ENCODE measurements at places on chromosomes 3 and 15.

DNA sequence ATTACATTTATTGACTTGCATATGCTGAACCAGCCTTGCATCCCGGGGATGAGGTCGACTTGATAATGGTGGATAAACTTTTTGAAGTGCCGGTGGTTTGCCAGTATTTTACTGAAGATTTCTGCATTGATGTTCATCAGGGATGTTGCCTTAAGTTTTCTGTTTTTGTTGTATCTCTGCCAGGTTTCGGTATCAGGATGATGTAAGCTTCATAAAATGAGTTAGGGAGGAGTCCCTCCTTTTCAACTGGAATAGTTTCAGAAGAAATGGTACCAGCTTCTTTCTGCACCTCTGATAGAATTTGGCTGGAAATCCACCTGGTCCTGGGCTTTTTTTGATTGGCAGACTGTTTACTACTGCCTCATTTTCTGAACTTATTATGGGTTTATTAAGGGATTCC is 250.8 kb downstream of the TBC1D5 start:
- DNase-seq: no peak

- no peak for DNase-seq
Observed at GRCh38 chr15:74994685-74995084, 678 bp upstream of the SCAMP5 start.

DNA sequence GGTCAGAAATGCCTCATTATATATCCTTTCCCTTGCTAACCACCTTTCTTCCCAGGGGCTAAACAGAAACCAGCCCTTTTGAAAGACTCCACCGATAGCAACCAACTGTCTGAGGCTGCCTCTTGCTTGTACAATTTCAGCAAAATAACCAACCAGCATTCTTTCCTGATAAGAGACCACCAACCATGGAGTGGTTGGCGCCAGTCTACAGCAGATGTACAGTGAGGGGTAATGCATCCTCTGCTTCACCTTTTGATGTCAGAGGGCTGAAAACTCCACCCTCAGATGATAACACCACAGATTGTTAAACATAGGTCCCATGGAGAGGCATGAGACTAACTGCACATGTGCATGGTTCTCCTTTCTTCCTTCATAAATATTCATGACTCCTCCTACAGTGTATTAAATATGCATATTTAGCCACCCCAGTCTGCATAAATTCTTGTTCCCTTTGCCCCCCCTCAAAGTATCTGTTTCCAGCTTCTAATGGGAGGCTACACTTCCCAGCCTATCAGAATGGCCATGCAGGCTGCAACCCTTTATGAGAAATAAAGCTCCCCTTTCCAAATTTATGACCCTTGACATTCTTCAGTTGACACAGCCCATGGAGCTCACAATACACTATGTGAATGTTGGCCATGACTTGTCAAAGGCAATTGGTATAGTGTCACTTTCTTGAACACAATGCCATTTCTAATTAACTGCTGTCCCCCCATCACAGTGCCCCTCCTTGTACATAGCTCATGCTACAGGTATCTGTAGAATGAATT is 48.3 kb downstream of the GABRB3 start:
- no peak for DNase-seq

DNA sequence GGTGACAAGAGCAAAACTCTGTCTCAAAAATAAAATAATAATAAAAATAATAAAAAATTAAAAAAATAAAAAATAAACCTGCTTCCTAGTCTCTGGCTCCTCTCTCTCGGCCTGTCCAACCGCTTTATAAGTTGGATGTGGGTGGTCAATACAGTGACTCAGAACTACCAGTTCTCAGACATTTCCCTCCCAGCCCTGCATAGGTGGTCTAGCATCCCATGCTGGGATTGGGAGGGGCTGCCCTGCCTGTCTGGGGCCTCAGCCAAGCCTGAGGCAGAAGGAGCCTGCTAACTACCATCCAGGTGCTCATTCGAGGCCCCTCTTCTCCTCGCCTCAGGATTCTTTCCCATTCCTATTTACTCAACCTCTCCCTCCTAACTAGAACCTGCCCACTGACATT is 33.3 kb upstream of the BLM start:
- DNase-seq: no peak

GRCh38 chr3:139555249-139555648 is 15.7 kb upstream of the RBP1 start:
- DNase-seq: no peak

- no peak for DNase-seq
Observed at GRCh38 chr15:38829086-38829485, 264.5 kb upstream of the RASGRP1 start.

- no peak for DNase-seq
Observed at GRCh38 chr3:13540297-13540995, 8.5 kb upstream of the FBLN2 start.

- DNase-seq: peak; percentile 40
Observed at GRCh38 chr3:64244011-64244942, 19.0 kb upstream of the PRICKLE2 start.

GRCh38 chr3:108863799-108864135 is 41.2 kb downstream of the TRAT1 start:
- no peak for DNase-seq

DNA sequence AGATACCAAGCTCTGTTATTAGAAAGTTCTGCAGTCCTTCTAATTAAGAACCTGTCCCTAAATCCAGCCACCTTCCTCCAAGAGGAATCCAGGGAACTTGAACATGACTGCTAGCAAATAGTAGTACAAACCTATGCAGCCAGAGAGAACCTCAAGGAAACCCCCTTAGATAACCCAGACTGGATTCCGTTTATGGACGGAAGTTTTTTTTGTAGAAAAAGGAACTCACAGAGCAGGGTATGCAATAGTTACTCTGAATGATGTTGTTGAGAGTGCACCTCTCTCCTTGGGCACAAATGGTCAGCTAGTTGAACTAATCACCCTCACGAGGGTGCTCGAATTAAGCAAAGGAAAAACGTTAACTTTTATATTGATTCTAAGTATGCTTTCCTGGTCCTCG is 40.8 kb downstream of the TM4SF18 start:
- peak; percentile 26 for DNase-seq

- DNase-seq: no peak
Observed at GRCh38 chr15:62749036-62749815, 293.3 kb upstream of the TPM1 start.

DNA sequence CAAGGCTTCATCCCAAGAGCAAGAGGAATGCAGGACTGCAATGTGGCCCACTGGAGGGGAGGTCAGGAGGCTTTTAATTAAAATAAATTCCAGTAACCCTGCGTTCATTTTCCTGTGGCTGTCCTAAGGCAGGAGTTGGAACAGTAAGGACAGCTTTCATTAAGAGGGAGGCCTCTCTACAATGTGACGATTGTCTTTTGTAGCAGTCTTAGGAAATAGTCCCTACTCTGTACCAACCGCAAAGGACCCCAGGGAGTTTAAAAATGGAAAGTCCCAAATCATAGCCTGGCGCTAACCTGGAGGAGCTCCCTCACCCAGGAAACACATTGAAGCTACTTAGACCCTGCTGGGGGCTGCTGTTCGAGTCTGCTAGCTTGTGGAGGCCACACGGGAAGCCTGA is 62.8 kb downstream of the SYNM start:
- DNase-seq: no peak

DNA sequence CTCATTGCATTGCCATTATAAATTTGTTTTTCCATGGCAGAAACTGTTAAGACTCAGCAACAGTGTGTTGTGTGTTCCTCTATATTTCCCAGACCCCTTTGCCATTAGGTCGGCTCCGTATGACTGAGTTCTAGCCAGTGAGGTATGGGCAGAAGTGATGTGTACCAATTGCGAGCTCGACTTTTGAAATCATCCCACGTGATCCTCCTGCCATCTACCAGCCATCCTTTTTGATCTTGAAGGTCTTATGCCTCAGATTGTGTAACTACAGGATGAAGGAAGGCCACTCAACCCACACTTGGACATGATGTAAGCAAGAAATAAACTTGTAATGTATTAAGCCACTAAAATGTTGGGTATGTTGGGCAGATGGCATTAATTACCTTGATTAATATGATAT is 562.3 kb downstream of the PDCD6IP start:
- DNase-seq: no peak

GRCh38 chr3:51874889-51875288 is 512 bp downstream of the IQCF5 start:
- no peak for DNase-seq

DNA sequence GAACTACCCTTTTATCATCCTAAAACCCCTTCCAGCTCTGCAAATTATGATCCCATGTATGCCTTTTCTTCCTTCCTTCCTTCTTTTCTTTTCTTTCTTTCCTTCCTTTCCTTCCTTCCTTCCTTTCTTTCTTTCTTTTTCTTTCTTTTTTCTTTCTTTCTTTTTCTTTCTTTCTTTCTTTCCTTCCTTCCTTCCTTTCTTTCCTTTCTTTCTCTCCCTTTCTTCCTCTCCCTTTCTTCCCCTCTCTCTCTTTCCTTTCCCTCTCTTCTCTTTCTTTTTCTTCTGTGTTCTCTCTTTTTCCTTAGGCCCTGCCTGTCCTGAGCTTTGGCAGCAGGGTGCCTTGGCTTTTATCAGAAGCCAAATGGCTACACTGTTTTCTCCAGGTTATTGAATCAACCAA is 66.8 kb downstream of the IQCH start:
- no peak for DNase-seq

DNA sequence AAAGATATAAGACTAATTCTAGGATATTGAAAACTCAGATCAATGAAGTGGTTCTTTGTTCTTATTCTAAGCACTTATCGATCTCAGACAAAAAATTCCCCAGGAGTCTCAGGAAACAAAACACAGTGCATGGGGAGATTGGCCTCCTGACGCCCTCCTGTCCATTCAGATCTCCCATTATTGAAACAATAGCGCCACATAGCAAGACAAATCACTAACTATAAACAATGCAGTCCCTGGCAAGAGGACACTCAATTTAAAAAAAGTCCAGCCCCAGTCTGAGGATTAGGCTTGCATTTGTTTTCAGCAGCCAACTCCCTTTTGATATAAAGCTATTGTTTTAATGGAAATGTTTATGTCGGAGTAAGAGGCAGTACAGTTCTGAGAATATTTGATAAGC is 528.2 kb downstream of the GABRG3 start:
- DNase-seq: no peak

DNA sequence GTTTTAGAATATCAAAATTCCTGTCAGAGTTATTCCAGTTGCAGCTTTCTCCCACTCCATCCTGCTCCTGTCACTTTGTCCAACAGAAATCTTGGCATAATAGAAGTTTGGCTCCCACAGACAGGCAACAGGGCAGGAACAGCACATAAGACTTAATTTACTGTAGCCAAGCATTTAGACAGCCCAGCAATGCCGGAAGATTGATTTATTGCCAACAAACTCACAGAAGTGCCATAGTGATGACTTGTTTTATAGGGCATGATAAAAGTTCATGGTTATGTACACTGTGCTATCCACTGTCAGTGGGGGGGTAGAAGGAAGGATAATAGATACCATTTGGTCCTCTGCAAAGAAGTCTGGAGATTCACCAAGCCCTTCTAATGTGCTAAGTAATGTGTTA is 98.3 kb upstream of the CBLB start:
- DNase-seq: no peak

DNA sequence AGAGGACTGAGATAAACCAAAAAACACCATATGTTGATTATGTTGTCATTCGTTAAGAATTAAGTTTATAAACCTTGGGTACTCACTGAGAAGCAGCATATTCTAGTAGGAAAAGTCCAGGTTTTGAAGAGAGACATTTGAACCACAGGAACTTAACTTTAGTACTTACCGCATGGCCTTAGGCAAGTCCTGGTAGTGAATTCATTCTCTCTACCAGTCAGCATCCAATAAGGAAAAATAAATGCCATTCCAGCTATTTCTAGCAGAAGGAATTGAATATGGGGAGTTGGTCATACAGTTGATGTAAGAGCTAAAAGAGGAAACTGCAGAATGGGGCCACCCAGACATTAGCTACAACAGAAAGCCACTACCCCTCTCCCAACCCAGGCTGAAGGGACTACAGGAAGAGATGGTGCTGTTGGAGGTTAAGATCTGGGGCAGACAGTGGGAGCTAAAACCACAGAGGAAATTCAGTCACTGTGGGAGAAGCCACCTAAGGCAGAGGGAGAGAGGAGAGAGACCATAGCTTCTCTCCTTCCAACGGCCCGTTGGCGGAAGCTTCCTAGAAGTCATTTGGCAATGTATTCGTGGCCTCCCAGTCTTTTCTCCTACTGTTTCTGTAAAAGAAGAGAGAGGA is 133.8 kb upstream of the RARB start:
- no peak for DNase-seq

- DNase-seq: peak; percentile 88
Observed at GRCh38 chr3:158539414-158540014, 31.5 kb upstream of the MLF1 start.

- DNase-seq: no peak
Observed at GRCh38 chr3:152279479-152279878, 10.8 kb downstream of the MBNL1 start.

Measured in hematopoietic multipotent progenitor cell treated with erythropoietin and hydrocortisone succinate and interleukin-3 and kit ligand, for 6 days (in vitro differentiated cells).